Hematopoietic multipotent progenitor cell (in vitro differentiated cells): ENCODE measurements at places on chromosomes 2 and 18. TPM values are rescaled to one million over a fixed set of nuclear protein-coding genes. Genes with fewer than 3 reads are reported as not detected.

- DNase-seq = no peak
Measured at GRCh38 chr2:155043097-155043496, 344.6 kb downstream of the KCNJ3 start.

GRCh38 chr2:232926431-232926939 is 56.4 kb downstream of the SNORC start:
- DNase-seq = no peak

- DNase-seq = no peak
Measured at GRCh38 chr2:31263636-31264190, 29.8 kb downstream of the EHD3 start.

DNA sequence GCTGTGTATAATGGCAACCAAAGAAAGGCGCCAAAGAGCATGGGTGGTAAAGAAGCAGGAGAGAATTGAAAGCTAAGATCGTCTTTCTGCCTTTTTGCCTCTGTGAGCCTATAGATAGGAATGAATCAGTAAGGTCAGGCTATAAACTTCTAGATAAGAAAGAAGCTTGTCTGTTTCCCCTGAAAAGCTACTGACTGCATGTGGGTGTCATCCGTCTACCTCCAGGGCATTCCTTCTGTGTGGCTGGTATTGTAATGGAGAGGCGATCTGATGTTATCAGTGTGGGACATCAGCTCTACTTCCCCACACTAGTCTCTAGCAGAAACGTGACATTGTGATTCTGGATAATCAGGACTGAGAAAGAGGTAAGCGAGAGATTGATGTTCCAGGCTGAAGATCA is 63.4 kb upstream of the PLA2R1 start:
- no peak for DNase-seq

DNA sequence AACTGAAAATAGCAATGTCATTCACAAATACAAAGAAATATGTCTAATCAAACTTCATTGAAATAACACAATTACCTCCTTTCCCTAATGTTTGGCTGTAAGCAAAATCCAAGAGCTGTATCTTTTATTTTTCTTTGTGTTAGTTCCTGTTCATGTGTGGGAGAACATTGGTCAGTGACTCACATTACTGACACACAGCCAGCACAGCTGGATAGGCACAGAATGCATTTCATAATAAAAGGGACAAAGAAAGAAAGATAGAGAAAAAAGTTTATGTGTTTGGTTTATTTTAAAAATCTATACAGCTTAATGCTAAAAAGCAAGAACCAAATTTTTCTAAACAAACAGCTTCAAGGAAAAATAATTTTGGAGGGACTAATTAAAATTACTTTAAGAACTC is 185.6 kb upstream of the COL3A1 start:
- DNase-seq = no peak

GRCh38 chr2:26243470-26244308 is 743 bp downstream of the HADHA start:
- peak; percentile 11 for DNase-seq

GRCh38 chr2:3730646-3731045 is 27.3 kb downstream of the DCDC2C start:
- DNase-seq = no peak

DNA sequence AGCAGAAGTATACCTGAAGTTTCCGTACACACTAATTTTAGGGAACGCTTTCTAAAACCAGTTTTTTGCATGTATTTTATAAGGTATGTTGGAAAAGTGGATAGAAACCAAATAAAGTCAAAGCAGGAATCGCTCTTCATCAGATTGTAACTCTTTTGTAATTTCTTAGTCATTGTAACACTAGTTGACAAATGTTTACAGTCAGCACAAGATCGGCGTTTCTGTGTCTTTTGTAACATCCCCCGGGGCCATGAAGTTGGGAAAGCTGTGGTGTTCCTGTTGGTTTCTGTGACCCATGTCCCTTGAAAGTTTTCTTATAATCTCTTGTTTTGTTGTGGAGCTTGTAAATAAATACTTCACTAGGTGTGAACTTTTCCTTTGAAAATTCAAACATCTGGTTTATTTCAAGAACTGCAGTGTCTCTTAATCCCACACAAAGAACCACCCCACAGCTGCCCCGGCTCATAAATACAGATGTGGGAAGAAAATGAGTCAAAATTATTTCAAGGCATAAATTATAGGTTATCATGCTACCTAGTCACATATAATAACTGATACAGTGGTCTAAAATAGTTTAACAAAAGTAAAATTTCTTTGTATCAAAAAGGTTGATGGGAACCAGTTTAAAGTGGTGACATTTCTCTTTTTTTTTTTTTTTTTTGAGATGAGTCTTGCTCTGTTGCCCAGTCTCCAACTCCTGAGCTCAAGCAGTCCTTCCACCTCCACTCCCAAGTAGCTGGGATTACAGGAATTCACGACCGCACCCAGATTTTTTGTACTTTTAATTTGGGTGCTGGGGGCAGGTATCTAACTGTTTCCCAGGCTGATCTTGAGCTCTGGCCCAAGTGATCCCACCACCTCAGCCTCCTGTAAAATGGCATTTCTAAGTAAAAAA is 751 bp upstream of the NMI start:
- no peak for DNase-seq

GRCh38 chr2:71460595-71461303 is 7.4 kb downstream of the DYSF start:
- DNase-seq = no peak

- peak; percentile 49 for DNase-seq
Measured at GRCh38 chr2:36376319-36376765, 20.8 kb downstream of the CRIM1 start.

GRCh38 chr18:26479681-26480079 is 68.7 kb downstream of the KCTD1 start:
- DNase-seq = no peak

GRCh38 chr18:27411911-27412310 is 226.8 kb upstream of the CHST9 start:
- no peak for DNase-seq

DNA sequence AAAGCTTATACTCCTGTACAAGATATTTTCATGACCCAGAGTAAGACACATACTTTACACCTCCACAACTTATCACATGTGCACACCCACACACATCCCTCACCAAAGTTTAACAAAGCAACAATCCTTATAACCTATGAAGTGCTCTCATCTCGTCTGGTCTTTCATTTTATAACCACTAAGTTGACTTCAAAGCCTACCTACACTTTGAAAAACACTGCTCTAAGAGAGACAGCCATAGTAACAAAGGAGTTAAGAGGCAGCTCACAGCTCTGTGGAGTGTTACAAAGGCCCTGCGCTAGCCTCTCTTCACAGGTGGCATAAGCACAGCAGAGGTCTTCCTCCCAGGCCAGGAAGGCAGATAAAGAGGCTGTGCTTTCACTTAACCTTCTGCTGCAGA is 69.7 kb upstream of the TMEM200C start:
- DNase-seq = no peak

DNA sequence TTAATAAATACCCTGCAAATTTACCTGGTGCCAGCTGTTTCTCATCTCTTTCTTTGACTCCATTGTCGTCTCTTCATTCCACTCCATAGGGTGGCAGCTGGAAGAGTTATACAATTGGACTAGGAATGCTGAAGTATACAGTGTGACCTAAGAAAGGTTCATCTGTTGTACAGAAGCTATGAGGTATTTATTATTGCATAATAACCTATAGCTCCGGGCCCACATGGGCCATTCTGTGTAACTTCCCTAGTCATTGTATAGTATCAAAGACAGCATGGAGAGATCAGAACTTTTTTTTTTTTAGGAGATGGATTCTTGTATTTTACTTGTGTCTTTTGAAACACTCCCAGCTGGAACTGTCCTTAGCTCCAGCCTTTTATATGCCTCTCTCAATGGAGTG is 26.2 kb downstream of the BMP10 start:
- no peak for DNase-seq

- DNase-seq = no peak
Measured at GRCh38 chr2:134539981-134540380, 178.8 kb downstream of the TMEM163 start.

DNA sequence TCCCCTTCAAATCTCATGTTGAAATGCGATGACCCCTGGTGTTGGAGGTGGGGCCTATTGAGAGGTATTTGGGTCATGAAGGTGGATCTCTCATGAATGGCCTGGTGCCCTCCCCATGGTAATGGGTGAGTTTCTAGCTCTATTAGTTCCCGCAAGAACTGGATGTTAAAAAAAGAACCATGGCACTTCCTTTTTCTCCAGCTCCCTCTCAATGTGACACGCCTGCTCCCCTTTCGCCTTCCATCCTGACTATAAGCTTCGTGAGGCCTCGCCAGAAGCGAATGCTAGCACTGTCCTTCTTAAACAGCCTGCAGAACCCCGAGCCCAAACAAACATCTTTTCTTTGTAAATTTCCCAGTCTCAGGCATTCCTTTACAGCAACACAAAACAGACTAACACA is 303.2 kb upstream of the REV1 start:
- no peak for DNase-seq

- DNase-seq = peak; percentile 69
Measured at GRCh38 chr2:68734688-68735525, at the start of gene ARHGAP25. Gene ARHGAP25, plus strand, starts transcription at chr2:68734811. Its CDS starts 389 bp downstream, at chr2:68735200.

- DNase-seq = no peak
Measured at GRCh38 chr2:175195012-175195411, 13.5 kb upstream of the ATP5MC3 start.

GRCh38 chr18:57621246-57621604 is 411 bp downstream of the NARS1 start:
- peak; percentile 16 for DNase-seq

GRCh38 chr2:498493-499178 is 178.6 kb downstream of the TMEM18 start:
- no peak for DNase-seq

GRCh38 chr2:40265602-40266001 is 186.3 kb downstream of the SLC8A1 start:
- DNase-seq = no peak

DNA sequence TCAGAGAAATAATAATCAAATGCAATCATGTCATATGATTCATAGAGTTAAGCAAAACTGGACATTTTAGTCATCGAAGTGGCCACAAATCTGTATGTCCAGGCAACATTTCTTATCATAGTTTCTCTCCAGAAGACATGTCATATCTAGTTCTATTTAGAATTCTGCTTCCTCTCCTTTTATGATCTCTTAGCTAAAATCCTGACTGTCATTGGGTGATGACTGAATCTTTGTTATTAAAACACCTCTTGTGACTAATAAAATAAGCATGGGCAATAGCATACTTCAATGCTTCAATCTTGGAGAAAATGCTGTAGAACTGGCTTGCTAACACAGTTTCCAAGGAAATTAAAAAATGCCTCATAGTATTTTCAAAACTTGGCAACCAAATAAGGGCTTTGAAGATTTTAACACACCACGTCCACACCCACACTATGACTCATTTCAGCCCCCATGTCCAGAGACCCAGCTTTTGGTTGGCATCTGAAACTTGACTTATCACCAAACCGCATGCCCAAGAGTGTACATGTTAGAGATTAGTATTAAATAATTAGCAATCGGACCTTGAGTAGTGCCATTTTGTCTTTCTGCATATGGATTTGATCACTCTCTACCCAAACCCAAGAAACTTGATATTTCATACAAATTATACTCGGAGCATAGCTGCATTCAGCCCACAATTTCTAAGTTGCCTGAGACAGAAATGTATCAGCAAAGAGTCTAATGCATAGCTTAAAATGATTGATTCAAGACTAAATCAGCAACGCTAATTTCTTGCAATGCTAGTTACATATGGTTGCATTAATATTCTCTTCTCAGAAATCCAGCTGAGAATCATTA is 106.5 kb upstream of the ETAA1 start:
- no peak for DNase-seq

GRCh38 chr18:64589000-64589399 is 440.1 kb upstream of the LINC00305 start:
- DNase-seq = no peak

GRCh38 chr2:25252291-25253152 is 84.1 kb upstream of the POMC start:
- peak; percentile 62 for DNase-seq

GRCh38 chr18:46821856-46822711 is 65.2 kb upstream of the ST8SIA5 start:
- no peak for DNase-seq

- DNase-seq = peak; percentile 73
Measured at GRCh38 chr2:167127135-167127534, 238.9 kb downstream of the XIRP2 start.

GRCh38 chr18:73201940-73202339 is 334.2 kb upstream of the NETO1 start:
- DNase-seq = no peak

DNA sequence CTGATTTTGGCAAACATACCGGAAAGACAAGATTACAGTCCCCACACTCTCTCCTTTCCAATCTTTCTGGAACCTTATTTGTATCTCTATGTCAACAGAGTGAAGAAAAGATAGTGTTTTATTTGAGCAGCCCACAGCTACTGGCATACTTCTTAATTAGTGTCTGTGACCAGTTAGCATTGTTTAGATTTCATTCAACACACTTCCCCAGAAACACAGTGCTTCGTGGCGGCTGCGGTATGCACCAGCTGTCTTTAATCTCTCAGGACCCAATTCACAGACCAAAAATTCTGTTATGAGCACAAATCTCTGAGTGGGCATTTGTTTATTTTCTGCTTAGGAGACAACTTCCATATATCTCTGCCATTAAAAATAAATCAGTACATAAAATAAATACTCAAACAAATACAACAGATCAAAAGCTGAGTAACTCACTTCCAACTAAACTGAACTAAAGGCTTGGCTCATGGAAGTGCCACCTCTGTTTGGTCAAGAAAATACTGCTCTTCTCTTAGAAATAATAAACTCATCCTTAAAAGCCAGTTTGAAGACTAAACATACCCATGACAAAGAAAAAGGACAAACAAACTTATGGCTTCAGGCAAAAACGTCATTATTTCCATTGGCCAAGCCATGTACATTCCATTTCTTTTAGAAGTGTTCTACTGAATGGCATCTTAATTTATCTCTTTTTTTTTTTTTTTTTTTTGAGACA is 392.4 kb downstream of the TXNL1 start:
- no peak for DNase-seq

DNA sequence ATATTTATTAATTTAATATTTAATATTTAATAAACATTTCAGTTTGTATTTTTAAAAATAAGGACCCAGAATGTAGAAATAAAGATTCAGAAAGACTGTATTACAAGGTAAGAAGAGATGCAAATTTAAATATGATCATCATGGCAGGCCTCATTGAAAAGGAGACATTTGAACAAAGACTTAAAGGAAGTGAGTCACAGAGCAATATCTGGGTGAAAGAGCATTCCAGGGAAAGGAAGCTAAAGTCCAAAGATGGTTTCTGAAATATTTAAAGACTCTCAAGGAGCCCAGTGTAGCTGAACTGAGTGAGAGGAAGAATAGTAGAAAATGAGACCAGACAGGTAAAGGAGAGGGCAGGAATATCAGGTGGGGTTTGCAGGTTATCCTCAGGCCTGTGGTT is 5.9 kb downstream of the SCYGR4 start:
- no peak for DNase-seq

IL1RN gene
- total RNA-seq = 0.54 TPM

DTNA gene
- under 0.01 TPM for total RNA-seq

CLEC4F gene
- total RNA-seq = not detected

CD207 gene
- not detected for total RNA-seq

HOXD9 gene
- not detected for total RNA-seq

REG1B gene
- total RNA-seq = under 0.01 TPM

CAD gene
- 63.0 TPM for total RNA-seq

MRPL30 gene
- total RNA-seq = 15.9 TPM

SP9 gene
- not detected for total RNA-seq

MAP3K19 gene
- under 0.01 TPM for total RNA-seq
